ENCODE measurements at places on chromosomes 4 and X.

DNA sequence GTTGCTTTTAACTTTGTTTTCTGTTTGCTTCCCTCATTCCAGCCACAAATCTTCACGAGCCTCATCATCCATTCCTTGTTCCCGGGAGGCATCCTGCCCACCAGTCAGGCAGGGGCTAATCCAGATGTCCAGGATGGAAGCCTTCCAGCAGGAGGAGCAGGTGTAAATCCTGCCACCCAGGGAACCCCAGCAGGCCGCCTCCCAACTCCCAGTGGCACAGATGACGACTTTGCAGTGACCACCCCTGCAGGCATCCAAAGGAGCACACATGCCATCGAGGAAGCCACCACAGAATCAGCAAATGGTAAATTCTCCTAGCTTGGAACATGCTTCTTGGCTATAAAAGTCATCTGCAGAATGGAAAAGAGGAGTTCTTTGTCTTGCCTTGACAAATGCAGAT is 12.6 kb downstream of the AMTN start:
- DNase-seq, result no peak

DNA sequence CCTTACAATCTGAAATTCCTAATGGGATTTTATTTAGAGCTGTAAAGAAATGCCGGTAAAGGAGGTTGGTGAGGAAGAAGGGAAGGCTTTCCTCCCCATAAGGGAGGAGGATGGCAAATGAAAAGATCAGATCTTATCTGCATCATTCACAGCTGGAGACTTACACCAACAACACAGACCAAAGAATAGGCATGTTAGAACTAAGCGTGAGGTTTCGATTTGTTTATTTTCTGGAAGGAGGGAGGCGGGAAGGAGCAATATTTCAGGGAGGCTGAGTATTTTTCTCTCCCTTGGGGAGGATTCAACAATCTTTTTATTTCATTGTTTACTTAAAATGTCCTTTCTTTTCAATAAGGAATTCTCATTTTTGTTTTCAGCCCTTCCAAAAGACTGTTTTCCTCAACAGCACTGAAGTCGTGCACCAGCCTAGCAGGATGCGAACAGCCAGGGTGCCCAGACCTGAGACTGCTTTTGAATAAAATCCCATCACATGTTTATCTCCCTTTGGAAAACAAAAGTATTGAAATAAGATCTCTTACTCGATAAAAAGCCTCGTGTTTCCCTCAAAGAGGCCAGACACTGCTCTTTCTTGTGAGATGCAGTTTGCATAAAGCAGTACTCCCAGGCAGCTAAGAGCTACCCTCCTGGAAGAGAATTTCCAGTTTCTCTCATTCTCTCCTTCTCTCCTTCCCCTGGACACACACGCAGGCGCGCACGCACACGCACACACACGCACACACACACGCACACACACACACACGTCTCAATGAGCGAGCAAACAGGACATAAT is 236.1 kb downstream of the MGST2 start:
- no peak for DNase-seq

- DNase-seq, result no peak
Observed at GRCh38 chr4:71558248-71558647, 219.4 kb downstream of the SLC4A4 start.

DNA sequence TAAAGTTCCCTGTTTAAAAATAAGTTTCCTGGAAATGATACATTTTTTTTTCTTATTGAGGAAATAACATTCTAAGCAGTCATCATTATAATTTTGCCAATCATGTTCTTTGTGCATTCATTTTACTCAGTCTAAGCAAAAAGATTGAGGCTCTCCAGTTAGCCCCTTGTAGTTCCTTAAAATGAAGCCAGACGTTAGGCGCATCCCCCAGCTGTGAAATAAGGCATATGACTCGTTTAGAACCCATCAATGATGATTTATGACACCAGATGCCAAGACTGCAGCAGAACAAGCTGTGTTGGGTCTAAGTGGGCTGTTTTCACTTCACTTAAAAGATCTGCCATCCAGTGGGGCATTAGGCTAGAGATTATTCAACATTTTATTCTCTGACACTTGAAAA is 17.0 kb downstream of the PDGFC start:
- no peak for DNase-seq

GRCh38 chr4:8294036-8294435 is 24.5 kb downstream of the HTRA3 start:
- no peak for DNase-seq

DNA sequence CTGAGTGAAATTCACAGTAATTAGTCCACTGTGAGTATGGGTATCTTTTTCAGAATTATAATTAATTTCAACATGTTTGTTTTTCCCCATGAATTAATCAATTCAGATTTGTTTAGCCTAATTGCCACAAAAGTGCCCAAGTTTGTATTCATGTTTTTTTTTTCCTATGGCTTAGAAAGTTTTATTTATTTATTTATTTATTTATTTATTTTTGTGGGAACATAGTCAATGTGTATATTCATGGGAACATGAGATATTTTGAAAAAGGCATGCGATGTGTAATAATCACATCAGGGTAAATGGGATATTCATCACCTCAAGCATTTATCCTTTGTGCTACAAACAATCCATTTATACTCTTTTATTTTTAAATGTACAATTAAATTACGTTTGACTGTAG is 475.3 kb downstream of the ADGRL3 start:
- DNase-seq, result no peak

DNA sequence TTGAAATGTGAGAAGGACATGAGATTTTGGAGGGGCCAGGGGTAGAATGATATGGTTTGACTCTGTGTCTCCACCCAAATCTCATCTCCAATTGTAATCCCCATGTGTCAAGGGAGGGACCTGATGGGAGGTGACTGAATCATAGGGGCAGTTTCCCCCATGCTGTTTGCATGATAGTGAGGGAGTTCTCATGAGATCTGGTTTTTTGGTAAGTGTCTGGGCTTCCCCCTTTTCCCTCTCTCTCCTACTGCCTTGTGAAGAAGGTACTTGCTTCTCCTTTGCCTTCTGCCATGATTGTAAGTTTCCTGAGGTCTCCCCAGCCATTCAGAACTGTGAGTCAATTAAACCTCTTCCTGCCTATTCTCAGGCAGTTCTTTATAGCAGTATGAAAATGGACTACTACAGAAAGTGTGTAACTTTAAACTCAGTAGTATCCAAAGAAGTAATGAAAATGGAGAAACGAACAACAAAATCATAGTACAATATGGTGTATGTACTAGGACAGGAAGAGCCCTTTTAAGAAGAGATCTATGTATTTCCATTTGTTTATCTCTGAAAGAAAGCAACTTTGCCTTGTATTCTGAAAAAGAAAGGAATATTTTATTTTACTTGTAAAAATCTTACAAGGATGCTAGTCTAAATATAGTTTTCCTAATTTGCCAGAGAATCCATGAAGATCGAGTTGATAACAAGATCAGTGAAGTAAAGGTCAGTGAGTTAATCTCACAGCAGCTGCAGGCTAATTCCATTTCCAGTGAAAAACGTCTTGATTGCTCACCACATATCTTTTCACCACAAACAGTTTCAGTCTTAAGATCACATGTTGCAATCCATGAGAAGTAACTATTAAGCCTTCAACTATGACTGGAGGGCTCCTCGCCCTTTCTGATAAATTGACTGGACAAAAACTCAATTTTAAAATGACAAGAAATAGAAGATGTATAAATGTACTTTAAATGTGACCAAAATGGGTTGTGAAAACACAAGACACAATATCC is 20.5 kb downstream of the PKD2 start:
- DNase-seq, result no peak

DNA sequence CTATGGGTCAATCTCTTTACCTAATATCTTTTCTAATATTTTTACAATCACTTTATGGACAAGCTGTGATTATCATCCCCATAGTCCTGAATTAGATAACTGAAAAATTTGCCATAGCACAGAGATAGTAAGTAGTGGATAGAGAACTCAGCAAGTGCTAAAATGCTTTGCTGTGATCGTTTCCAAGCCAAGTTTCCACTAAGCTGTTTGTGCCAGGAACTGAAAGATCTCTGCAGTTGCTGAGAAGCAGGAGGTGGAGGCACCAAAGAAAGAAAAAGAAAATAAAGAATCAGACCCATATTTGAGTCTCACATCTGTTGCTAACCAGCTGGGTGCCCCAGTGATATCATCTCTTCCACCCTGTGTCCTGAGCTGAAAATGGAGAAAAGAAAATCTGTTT is 605.6 kb upstream of the BOD1L1 start:
- DNase-seq, result peak; percentile 7

- no peak for DNase-seq
Observed at GRCh38 chr4:126221717-126222340, 907.1 kb downstream of the FAT4 start.

- no peak for DNase-seq
Observed at GRCh38 chrX:136496186-136496763, 1.1 kb upstream of the HTATSF1 start.

DNA sequence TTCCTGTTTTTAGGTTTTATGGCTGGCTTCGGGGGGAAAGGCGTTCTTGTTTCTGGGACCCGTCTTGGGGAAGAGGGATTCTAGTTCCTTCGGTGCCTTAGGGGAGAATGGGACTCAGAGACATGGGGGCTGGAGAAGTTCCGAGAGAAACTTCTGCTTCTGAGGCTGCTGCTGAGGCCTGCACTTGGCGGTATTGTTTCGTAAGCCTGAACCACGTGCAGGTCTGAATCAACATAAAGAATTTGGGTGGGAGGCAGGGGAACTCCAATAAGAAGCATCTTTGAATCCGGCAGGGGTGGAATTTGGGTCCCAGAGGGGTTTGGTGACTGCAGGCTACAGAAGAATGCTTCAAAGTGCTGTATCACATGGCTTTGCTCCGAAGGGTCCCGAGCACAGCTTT is 15.1 kb downstream of the XG start:
- DNase-seq, result no peak

- peak; percentile 11 for DNase-seq
Observed at GRCh38 chr4:23930750-23931488, 41.1 kb upstream of the PPARGC1A start.

GRCh38 chr4:8385611-8386010 is 54.9 kb downstream of the ACOX3 start:
- DNase-seq, result no peak

DNA sequence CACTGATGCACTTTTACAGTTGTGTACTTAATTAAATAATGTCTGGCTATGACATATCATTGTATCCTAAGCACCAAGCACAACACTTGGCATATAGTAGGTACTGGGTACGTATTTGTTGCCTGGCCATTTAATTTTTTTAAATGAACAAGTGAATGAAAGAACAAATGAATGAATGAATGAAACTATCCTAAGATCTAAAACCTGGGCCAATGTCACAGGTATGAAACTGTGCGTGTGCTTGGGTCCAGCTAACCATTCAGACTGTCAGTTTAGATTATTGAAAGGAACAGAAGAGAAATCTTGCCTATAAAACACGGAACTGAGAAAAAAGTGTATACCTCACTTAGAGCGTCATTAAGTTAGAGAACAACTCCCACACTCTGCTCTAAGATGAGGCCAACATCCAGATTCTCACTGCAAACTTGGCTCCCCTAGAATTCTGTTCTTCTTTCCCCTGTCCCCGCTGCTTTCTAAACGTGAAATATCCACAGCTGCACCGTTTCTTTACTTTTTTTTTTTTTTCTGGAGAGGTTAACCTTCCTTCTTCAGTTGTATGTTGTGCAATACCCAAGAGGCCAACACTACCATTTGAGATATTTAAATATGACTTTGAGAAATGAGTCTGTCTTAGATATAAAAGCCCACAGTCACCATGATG is 17.3 kb upstream of the SEL1L3 start:
- DNase-seq, result no peak

DNA sequence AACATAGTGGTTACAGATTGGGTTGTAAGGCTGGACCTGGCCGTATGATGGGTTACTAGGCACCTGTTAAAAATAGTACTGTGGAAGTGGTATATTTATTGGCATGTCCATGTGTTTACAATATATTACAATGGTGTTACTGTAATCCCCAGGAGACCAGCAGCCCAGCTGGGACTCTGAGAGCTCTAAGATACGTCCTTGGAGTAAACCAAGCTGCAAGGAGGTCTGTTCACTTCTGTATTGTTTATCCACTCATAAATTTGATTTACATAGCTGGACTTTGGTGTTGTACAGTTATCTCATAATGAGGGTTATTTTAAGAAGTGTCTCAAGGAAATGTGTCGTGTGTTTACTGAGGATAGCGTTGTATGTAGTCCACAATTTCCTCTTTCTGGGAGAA is 93.8 kb downstream of the TBL1X start:
- no peak for DNase-seq

DNA sequence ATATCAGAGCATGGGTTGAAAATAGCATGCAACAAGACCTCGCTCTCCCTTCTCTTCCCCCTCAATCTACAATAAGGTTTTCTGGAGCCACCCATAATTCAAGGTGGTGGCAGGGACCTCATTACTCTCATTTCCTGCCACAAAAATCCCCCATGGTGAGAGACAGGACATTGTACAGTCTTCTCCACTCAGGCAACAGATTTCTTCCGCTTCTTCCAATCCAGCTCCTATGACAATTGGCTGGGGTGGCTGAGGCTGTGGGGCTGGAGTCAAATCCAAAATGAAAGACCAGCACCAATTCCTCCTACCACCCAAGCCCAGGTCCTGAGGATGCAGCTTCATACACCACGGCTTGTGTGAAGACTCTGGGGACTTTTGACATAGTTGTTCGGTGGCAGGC is 40.3 kb upstream of the NKRF start:
- DNase-seq, result no peak

DNA sequence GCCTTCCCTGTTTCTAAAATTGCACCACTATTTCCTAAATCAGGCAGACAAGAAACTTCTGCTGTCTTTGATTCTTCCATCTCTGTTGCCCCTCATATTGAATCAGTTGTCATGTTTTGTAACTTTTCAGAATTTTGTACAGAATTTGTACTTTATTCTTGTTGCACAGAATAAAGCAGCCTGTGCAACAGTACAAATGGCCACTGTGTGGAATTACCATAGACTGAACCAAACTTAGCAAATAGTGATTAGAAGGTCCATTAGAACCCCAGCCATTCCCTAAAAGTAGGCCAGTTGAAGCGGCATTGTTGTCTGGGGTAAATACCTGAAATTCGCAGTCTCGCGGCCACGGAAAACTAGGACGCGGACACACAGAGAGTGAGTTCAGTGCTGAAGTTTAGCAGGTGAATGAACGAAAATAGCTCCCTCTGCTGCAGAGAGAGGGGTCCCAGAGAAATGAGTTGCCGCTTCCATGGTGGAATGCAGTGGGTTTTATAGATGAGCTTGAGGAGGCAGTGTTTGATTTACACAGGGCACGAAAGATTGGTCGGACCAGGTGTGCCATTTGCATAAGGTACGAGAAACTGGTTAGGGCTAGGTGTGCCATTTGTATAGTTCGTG is 71.8 kb downstream of the C4orf33 start:
- no peak for DNase-seq

GRCh38 chrX:12567857-12568256 is 223.4 kb upstream of the PRPS2 start:
- no peak for DNase-seq
